ENCODE measurements at places on chromosomes 1 and 21.

- no peak for DNase-seq
Observed at GRCh38 chr1:162230096-162230495, 146.6 kb downstream of the SPATA46 start.

DNA sequence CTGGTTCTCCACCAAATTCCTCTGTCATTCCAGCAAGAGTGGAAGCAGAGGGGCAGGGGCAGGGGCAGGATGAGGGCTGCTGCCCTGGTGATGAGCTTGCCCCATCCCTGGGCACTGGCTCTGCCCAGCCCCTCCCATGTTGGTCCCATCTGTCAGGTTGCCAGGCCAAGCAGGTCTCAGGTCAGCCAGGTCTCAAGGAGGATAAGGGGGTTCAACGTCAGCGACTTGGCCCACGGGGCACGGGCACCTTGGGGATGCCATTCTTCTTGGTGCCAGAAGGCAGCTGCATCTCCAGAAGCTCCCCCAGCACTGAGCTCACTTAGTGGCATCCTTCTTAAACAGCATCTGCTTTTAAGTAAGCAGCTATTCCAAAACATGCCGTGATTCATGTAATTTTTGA is 133.1 kb downstream of the AJAP1 start:
- DNase-seq = no peak

DNA sequence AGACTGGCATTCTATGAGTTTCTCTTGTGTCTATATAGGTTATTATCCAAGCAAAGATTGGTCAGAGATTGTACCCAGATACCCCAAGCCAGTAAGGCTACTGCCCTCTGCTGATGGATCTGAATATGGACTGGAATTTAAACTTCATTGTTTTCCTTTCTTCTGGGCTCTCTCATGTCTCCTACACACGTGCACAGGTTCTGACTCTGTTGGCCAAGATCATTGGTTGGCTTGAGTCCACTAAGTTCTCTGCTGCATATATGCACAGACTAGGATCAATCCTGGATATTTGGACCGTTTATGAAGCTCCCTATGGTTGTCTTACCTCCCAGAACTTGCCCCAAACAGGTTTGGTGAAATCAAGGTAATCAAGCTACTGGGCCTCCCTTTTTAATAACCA is 69.7 kb downstream of the CC2D1B start:
- DNase-seq = peak; percentile 39

- DNase-seq = no peak
Observed at GRCh38 chr1:96999191-96999590, 277.6 kb downstream of the PTBP2 start.

GRCh38 chr21:38914528-38915293 is 109.0 kb downstream of the ETS2 start:
- no peak for DNase-seq

- no peak for DNase-seq
Observed at GRCh38 chr1:165383067-165383466, 26.6 kb upstream of the LMX1A start.

DNA sequence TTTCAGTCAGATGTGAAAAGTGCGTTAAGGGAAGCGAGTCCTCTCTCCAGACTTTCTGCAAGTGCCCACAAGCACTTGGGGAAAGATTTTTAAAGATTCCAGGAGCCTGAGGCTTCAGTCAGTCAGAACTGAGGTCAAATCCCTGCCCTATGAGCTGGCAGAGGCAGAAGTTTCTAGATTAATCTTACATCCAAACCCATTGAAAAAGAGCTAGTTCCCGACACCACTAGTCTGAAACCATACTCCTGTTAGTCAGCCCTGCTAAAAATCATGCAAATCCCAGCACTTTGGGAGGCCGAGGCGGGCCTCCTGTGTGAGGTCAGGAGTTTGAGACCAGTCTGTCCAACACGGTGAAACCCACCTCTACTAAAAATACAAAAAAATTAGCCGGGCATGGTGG is 21.0 kb downstream of the RSPH1 start:
- DNase-seq = no peak
